ENCODE measurements at places on chromosomes 2 and 18.

- DNase-seq: no peak
Measured at GRCh38 chr2:26687801-26688200, 4.7 kb upstream of the KCNK3 start.

DNA sequence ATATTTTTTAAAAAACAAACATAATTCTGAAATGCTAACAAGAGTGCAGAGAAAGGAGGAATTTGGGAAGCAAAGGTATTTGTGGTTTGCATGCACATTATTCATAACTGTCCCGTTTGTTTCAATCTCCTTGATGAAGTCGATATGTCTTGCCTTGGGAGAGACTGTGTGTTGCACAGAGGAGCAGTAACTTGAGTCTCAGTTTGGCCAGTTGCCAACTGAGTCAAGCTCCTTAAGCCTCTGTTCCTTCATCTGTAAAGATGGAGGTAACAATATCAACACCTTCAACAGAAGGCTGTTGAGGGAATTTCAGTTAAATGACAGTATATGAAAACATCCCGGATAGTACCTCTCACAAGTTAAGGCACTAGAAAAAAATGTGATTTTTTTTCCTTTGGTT, 226.2 kb downstream of the ASXL3 start:
- DNase-seq: no peak

GRCh38 chr18:4961121-4961909, 235.7 kb downstream of the AKAIN1 start:
- no peak for DNase-seq

DNA sequence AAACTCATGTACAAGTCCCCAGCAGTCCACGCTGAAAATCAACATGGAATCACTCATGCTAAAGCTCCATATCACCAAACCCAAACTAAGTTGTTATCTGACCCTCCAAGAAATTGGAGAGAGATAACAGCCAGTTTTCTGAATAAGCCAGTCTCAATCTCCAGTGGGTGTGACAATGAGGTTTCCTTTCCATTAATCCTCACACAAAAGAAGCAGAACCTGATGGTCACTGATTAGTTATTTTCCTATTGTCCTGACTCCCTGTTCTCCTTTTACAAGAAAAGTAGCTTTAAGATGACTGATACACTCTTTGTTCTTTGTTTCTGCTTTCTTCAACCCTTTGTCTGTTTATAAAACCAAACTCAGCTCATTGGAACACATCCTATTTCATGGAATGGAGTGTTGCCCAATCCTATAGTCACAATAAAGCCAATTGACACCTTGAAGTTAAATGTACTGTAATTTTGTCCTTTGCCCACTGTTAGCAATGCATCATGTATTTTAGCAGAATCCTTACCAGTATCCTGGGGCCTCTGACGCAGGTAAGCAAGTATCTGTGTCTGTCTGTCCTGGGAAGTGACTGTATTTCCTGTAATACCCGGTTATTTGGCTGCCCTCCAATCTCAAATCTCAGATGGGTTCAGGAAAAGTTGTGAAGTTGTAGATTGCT, 30.6 kb upstream of the SH3RF3 start:
- DNase-seq: no peak

DNA sequence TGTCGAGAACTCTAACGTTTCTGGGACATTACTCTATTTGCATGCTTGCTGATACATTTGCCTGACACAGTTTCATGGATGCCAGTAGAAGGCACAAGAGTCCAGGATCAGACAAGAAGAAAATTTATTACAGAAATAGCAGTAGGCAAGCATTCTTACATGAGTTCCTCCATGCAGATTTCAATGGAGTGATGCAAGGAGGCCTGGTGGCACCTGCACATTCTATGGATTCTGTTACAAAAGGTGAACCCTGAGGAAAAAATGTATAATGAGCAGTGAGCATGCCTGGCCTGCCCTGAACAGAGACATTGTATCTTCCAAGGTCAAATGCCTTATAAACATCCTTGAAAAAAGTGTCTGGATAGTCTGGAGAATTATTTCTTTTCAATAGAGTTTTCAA, 142.9 kb downstream of the DSEL start:
- DNase-seq: no peak

- no peak for DNase-seq
Measured at GRCh38 chr2:197278799-197279763, 31.5 kb downstream of the ANKRD44 start.

DNA sequence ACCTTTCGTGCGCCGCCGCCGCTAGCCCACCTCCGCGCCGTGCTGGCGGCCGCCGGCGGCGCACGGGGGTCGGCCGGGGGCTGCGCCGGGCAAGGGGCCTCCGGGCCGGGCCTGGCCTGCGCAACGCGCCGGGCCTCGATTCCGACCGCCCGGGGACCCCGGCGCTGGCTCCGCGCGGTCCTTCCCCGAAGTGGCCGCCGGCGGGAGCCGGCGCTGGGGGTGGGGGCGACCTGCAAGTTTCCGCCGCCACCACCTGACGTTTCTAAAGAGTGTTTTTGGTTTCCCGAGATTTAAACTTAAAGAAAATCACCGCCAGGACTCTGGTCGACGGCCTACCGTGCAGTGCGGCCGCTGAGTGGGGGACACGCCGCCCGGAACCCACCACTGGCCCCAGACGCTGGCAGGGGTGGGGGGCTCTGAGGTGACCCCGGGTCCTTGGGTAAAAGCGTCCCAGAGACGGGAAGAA, 3.8 kb upstream of the GATA6 start:
- no peak for DNase-seq

GRCh38 chr2:239499726-239500573, 99.1 kb upstream of the HDAC4 start:
- no peak for DNase-seq

GRCh38 chr2:25279091-25279651, 62.6 kb downstream of the DNMT3A start:
- DNase-seq: no peak

- no peak for DNase-seq
Measured at GRCh38 chr2:82226441-82226840, 1921.9 kb upstream of the LRRTM1 start.

- DNase-seq: no peak
Measured at GRCh38 chr18:38362286-38362792, 796.7 kb upstream of the CELF4 start.

DNA sequence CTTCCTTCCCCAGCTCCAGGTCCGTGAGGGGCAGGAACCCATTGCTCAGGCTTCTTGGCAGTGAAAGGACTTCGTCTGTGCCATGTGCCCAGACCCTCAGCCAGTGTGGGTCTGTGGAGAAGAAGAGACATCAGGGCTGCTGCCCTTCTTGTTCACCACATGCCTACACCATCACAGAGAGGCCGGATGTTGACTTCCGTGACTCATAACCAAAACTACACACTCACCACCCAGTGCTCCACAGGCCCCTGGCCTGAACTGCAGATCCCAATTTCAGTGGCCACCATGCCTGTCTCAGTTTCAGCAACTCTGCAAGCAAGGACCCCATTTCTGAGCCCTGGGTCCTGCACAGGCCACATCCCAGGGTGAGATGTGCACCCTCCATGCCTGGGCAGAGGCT, 332.6 kb upstream of the SALL3 start:
- DNase-seq: no peak

DNA sequence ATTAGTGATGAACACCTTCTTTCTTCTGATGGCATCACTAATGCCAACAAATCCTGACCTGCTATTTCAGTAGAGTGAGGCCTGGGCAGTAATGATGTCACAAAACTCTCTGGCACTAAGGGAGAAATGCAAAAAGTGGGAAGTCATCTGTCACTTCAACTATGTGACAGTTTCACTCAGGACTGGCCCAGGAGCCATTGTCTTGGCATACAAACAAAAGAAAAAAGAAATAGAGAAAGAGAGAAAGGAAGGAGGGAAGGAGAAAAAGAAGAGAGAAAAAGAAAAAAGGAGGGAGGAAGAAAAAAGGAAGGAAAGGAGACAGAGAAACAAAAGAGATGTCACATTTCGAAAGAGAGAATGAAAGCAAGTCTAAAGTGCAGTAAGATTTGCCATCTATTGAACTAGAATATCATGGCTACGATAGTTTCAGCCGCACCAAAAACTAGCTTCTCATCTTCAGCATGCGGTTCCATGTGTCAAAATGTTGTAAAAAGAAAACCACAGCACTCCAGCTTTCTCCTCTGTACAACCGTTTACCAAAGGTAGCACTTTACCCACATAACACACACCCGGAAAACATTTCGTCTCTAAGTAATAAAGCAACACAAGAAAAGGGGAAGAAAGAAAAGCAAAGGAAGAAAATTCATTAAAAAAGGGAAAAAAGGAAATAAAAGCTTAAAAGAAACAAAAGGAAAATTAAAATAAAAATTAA, 50.1 kb downstream of the CD226 start:
- no peak for DNase-seq

DNA sequence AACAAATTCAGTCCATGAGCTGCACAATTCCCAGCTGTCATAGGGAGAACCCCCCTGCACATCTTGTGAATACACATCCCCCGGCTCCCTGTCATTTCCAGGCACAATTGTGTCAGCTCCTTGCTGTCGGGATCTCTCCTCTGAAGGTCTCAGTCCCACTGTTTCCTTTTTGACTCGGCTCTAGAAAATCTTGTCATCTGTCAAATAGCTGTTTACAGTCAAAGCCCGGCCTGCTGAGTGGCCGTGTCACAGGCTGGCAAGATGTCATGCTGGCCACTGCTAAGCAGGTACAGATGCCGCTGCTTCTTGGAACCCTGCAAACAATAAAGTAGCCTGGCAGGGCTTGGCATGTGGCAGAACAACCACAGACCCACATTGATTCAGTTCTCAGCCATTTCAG, 61.7 kb downstream of the LYPD1 start:
- no peak for DNase-seq

- no peak for DNase-seq
Measured at GRCh38 chr2:74646201-74646600, 1.9 kb downstream of the M1AP start.

DNA sequence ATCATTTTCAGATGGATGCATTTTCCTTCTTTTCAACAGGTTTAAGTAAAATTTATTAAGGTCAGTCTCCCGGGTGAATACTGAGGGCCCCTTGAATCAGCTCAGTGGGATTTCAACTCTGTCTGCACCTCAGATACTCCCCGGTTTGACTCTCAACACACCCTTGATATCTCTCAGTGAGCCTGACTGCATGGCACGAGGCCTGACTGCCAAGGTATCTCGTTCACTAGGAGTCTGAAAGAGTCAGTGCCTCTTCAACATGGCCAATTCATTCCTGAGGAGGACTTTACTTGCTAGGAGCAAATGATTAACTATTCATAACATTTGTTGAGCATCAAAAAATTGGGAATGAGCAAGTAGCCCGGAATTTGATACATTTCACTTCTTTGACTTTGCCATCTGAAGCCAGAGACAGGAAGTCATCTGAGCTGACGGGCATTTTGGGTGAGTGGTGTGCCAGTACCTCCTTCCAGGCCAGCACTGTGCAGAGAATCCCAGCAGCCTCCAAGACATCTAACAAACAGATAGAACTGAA, 81.0 kb downstream of the VAPA start:
- no peak for DNase-seq

DNA sequence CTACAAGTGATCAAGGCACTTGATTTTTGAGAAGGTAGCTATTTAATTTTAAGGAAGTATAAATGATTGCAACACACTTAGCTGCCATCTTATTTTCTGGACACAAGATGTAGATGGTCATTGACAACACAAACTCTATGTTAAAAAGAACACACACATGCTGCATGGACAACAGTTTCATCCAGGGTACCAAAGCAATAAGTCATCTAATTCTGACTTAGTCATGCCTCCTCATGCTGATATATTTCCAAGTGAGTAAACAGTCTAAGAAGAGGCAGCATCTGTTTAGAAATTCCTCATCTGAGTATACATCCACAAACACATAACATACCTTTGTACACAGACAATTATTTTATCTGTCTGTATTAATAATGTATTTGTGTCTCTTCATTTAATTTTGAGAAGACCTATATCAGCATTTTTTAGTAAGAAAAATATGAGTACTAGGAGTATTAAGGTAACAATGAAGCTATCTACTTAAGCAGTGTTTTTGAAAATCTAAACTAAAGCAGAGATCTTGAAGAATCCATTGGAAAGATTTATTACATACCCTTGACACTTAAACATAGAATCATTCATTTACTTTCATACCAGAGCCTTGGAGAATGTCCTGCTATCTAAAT, 84.9 kb downstream of the SCN1A start:
- DNase-seq: no peak

DNA sequence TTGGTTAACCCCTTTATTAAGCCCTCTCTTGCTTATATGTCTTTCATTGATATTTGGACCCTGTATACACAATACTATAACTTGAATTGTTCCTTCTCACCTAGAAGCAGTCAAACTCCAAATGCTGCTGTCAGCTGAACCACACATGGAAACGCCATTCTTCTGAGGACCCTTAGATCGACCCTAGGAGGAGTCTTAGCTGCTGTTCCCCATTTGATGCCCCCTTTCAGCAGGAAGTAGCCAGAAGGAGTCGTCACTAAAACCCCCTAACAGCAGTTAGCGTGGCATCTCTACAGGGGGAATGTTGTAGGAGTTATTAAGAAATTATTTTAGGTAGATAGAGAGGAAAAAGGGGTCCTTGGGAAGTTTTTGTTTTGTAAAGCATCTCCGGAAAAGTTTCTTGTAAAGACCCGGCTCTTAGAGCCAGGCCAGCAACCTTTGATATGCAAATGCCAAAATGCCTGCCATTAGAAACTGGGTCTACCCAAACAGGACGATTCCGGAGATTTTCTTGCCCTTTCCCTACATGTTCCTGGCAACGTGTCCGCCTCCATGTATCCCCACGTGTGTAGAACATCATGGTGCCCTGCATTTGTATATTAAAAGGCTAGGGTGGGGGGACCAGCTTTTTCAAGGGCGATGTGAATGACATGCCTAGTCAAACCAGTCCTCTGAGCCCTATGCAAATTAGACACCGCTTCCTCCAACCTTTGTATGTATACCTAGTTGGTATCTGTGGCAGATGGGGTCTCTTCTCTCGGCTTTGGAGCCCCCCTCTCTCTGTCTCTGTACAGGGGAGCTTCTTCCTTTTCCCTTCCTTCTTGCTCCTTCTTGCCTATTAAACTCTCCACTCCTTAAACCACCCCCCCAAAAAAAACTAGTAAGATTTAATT, 638.4 kb upstream of the POU3F3 start:
- DNase-seq: no peak

- no peak for DNase-seq
Measured at GRCh38 chr18:47953471-47953931, 23.0 kb upstream of the SMAD2 start.

GRCh38 chr2:42079737-42080287, 32.0 kb downstream of the PKDCC start:
- DNase-seq: no peak
